ENCODE measurements at places on chromosomes 7 and 10. TPM values are rescaled to one million over a fixed set of nuclear protein-coding genes. Genes with fewer than 3 reads are reported as not detected.

DNA sequence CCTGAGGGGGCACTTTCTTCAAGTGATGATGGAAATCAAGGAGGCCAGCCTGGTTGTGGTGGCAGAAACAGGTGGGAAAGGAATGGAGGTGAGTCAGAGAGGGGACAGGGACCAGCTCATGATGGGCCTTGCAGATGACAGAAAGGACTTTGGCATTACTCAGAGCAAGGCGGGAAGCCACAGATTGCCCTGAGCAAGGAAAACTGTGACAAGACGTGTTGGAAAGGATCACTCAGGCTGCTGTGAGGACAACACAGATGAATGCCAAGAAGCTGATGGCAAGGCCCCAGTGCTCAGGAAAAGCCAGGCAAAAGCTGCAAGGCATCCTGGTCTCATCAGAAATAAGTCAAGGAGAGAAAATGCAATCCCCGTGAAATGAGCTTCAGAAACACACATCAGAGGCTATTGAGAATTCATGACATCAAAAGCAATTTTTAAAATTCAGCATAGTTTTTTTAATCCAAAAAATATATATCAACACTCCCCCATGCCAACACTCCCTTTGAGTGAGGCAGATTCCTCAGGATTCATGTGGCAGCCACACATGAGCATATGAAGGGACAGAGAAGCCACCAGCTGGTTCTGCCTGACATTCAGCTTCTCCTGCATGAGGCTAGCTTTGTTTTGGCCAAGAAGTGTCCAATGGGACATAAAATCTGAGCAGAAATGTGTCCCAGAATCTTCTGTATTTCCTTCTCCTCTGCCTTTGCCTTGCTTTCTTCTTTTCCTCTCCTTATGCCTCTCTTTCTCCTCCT is 244.5 kb upstream of the MYO3A start:
- DNase-seq: no peak

DNA sequence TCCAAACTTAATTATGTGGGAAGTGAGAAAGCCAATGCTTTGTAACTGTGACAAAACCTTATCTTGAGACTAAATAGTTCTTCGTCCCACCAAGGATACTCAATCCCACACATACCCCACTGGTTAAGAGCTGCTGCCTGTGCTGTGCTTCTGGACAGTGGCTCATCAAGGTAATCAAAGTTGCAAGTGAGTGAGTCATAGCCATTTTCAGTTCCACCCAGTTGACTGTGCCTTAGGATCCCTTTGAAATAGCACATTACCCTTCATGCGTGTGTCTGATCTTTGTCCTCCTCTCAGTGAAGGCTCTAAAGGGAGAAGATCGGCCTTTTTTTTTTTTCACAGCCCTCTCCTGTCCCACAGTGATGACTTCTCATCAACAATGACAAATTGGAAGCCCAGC is 706.0 kb upstream of the AUTS2 start:
- peak; percentile 35 for DNase-seq

DNA sequence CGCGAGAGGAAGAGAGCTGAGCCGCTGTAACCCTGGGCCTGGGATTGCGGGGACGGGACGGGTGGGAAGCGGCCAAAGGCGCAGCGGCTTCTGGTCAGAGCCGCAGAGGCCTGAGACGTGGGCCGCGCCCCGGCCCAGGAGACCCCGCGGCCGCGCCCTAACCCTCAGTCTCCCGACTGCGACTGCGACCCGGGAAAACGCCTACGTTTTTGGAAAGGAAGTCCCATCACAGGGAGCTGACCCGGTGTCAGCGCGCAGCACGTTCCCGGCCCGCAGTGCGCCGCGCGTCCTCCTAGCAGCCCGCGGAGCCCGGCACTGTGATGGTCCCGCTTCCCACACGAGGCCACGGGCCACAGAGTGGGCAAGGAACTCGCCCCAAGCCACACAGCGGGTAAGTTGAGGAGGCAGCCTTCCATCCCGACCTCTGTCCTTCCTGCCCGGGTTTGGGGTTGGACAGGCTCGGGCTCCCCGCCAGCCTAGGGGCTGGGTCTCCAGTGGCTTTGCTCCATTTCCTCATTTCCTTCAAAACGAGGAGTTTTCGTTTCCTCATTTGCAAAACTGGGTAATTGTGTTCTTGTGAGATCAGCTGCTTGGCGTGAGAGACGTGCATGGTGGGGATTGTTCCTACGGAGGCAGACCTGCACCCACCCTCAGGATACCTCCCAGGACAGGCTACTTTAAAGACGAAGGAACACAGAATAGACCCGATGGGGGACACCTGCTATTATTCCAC is 1.2 kb downstream of the GPNMB start:
- DNase-seq: no peak

The PAOX gene
- total RNA-seq: not detected

The HYAL4 gene
- 0.37 TPM for total RNA-seq

The TMEM72 gene
- not detected for total RNA-seq

All from H4 (cell line).